ENCODE measurements at places on chromosomes 1 and 21.
A peak's percentile ranks its signal among the peaks of the same experiment; 100 is the strongest.

GRCh38 chr1:6842301-6842700 is 57.0 kb downstream of the CAMTA1 start:
- no peak for DNase-seq

DNA sequence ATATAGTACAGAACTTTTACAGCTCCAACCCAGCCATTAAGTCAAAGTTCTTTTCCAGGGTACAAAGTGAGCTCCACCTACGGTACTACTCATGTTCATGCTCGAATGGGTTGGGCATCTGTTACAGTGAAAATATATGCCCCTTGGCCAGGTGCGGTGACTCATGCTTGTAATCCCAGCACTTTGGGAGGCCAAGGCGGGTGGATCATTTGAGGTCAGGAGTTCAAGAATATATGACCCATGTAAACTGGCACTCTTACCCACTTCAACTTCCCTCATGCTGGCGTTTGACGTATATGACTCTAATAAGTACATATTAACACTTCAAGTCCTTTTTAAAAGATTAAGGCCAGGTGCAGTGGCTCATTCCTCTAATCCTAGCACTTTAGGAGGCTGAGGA is 71.3 kb upstream of the PKN2 start:
- DNase-seq = no peak

GRCh38 chr1:189424746-189425331 is 1052.8 kb downstream of the BRINP3 start:
- no peak for DNase-seq

- DNase-seq = no peak
Observed at GRCh38 chr1:17494114-17494729, 45.3 kb upstream of the ARHGEF10L start.

DNA sequence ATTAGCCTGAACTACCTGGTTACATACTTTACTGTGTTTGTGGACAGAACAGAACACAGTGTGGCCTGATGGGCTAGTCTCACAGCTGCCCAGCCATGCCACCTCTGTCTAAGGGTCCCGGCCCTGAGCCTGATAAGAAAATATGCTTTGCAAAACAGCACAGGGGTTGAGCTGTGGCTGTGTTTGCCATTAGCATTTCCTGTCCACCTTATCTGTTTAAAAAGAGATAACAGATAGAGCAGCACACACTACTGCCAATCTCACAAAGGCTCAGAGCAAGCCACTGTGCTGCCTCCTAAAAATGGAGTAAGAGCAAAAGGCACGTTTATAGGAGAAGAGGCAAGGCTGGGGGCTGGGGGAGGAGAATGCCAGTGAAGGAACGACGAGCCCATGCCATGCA is 95.0 kb downstream of the SUSD4 start:
- DNase-seq = no peak

GRCh38 chr1:173009597-173009996 is 41.1 kb downstream of the TNFSF18 start:
- DNase-seq = no peak

DNA sequence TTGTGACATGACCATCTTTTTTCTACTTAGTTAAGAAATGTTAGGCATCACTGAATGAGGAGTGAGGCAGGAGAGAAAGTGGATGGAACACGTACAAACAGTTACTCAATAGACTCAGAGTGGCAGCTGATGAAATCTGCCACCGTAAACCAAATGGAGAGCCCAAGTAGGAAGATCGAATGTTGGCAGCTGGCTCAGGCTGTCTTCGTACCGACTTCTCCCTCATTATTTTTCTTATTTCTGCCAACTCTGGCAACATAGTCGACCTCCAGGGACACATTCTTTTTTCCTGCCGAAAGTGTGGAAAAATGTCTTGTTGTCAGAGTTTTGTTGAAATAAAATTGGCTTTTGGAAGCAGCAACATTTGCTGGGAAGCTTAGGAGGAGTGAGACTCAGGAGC is 143.3 kb downstream of the GREM2 start:
- DNase-seq = no peak

DNA sequence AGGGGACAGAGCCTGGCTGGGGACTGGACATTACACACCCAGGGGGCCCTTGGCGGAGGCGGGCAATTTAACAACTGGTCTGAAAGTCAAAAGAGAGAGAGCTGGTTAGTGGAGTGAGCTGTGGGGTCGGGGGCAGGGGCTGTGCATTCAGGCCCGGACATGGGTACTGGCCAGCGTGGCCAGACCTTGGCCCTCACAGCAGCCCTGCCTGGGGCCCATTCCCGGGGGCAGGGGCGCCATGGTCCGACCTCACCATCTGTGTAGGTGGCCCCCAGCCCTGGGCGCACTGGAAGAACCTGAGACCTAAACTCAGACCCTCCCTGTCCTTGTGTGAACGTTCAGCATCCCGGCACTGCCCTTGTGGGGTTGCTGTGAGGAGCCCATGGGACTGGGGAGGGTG is 5.0 kb downstream of the CLDN19 start:
- no peak for DNase-seq

GRCh38 chr1:30986755-30987154 is 78.2 kb upstream of the SDC3 start:
- DNase-seq = no peak

DNA sequence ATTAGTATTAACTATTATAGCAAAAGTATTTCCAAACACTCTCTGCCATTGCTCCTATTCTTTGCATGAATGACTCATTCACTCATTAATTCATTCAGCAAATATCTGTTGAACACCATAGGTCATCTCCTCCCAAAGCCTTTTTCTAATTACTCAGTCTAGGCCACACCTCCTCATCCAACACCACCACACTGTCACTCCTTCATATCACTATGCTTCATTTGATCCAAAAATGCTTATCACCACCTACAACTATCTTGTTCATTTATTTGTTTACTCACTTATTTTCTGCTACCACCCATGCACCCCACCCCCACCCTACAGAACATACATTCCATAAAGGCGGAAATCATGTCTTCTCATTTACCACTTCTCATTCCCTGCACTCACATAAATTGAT is 94.4 kb upstream of the TNFSF4 start:
- DNase-seq = no peak

DNA sequence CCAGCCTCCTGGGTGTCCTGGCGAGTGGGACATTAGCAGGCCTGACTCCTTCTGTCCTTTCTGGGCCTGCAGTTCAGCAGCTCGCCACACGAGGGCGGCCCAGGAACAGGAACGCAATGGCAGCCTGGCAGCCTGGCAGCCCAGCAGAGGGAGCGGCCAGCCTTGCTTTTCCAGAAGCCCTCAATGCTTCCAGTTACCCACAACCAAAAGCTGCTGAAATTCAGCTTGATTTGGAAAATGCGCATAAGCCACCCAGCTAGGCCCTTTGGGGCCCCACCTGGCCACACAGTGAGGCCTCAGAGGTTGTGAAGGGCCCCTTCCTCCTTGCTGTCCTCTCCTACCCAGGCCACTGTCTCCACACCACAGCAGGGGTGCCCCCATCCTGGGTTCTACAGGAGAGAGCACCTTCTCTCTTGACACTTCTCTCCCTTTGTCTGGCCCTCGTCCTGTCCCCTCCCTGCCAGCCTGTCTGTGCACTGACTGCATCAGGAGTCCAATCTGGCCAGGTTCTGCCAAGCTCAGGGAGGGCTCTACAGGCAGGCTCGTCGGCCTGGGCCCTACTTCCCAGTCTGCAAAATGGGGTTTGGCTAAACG is 103.4 kb upstream of the VAMP3 start:
- DNase-seq = peak; percentile 91

DNA sequence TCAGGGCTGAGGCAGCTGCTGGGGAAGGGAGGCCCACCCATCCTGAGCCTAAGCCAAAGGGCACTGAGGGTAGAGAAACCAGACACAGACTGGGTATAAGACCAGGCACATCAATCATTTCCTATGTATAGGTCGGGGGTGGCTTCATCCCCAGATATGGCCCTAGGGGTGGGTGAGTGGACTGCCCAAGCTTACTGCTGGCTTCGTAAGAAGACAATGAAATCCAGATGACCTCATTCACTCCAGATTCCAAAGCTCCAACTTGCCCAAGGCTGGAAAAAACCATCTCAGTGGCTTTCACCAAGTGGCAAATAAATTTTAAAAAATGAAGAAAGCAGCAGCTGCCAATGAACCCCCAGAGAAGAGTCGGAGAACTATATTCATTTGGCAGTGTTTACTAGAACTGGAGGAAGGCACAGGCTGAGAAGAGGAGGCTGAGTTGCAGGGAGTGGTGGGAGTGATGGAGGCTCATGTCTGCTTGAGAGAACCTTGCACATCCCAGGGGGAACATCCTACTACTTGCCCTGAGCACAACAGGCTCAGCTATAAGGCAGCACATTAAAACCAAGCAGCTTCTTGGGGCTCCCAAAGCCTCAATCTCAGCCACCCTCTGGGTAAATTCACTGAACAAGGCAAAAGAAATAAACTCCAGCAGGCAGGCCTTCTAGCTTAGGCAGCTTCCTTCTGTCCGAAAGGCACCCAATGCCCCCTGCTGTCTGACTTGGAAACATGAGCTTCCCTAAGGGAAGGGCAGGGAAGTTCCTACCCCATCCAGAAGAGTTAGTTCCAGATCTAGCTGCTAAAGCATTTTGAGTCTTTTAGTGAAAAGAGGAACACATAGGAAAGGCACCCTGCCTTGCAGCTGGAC is 14.1 kb downstream of the PEA15 start:
- DNase-seq = peak; percentile 84

DNA sequence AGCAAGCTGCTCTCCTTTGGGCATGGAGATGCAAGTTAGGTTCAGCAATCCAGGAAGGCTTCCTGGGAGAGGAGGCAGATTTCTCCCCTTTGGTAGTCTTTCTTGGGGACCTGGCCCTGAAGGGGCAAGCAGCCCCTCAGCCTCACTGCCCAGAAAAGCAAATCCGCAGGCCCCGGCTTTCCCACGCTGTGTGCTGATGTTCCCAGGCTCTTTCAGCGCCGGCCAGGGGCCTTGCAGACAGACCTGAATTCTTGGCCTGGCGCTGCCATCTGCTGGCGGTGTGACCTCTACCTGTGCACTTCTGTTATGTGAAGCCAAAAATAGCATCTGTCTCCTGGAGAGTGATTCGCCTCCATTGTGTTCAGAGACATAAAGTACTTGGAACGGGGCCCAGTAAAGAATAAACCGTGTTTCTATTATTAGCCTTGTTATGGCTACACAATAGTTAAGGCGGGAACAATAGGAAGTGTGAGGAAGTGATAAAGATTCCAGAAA is 64.8 kb downstream of the ALPL start:
- DNase-seq = no peak

DNA sequence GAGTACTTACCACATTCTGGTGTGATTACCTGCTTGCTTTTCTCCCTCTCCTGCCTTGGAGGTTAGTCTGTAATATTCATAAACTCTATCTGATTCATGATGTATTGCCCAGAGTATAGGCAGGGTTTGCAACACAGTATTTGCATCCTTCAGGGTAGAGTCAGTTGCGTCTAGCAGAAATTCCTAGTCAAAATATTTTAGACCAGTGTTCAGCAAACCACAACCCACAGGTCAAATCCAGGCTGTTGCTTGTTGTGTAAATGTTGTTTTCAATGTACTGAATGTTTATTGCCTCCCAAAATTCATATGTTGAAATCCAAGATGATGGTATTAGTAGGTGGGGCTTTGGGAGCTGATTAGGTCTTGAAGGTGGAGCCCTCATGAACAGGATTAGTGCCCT is 82.9 kb downstream of the NGF start:
- DNase-seq = no peak

DNA sequence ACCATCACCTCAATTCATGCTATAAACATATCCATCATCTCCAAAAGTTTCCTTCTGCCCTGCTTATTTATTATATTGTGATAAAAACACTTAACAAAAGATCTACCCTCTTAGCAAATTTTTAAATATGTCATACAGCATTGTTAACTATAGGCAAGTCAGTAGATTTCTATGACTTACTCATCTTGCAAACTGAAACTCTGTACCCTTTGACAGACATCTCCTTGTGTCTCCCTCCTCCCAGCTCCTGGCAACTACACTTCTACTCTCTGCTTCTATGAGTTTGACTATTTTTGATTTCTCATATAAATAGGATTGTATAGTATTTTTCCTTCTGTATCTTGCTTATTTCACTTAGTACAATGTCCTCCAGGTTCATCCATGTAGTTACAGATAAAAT is 174.8 kb downstream of the TNFSF18 start:
- no peak for DNase-seq

DNA sequence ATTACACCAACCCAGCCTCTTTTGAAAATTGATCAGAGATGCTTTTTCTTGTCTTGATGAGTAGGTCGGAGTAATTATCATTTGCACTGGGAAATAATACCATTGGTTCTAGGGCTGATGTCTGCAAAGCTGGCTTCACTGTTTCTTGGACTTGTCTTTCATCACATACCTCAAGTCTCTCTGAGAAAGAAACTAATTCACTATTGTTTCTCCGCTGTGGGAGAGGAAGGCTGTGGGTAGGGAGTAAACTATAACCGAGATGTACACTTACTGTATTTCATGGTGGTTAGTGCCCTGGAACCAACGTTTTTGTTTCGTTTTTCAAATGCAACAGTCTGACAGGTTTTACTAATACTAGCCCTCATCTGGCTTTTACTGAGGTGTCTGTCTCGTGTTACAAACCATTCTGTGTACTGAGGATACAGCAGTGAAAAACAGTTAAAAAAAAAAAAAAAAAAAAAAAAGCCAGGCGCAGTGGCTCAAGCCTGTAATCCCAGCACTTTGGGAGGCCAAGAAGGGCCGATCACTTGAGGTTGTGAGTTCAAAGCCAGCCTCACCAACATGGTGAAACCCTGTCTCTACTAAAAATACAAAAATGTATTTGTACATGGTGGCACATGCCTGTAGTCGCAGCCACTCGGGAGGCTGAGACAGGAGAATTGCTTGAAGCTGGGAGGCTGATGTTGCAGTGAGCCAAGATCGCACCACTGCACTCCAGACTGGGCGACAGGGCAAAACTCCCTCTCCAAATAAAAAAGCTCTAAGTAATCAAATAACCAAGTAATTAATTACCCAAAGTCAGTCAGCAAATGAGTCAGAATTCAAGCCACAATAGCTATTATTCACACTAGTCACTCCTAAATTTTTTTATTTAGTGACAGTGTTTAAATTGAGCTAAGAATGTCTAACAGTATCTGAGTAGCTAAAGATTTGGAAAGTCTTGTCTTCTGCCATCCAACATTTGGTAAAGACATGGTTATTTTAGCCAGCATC is 23.3 kb downstream of the TOMM20 start:
- no peak for DNase-seq

DNA sequence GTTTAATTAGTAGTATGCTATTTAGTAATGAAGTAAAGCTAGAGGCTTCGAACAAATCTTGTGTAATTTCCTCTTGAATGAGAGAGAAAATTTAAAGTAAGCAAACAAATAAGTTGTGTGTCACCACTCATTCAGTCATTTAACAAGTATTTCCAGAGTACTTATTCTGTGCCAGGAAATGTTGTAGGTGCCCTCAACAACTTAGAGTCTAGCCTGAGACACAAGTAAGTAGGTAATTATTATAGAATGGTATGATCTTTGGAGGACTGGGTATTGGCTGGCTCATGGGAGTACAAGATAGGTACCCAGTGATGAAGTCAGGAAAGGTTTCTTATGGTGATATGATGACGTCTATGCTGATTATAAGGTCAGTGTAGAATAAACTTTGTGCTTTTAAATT is 17.4 kb upstream of the METTL18 start:
- DNase-seq = no peak

GRCh38 chr1:97144527-97144926 is 422.9 kb downstream of the PTBP2 start:
- no peak for DNase-seq

GRCh38 chr1:8025061-8025670 is 943 bp downstream of the ERRFI1 start:
- DNase-seq = no peak

- no peak for DNase-seq
Observed at GRCh38 chr1:183572721-183573120, 17.5 kb downstream of the NCF2 start.

Measured in hippocampal formation (tissue), 2 donors.